GM10248 (cell line): ENCODE measurements at places on chromosomes 6 and 20.

DNA sequence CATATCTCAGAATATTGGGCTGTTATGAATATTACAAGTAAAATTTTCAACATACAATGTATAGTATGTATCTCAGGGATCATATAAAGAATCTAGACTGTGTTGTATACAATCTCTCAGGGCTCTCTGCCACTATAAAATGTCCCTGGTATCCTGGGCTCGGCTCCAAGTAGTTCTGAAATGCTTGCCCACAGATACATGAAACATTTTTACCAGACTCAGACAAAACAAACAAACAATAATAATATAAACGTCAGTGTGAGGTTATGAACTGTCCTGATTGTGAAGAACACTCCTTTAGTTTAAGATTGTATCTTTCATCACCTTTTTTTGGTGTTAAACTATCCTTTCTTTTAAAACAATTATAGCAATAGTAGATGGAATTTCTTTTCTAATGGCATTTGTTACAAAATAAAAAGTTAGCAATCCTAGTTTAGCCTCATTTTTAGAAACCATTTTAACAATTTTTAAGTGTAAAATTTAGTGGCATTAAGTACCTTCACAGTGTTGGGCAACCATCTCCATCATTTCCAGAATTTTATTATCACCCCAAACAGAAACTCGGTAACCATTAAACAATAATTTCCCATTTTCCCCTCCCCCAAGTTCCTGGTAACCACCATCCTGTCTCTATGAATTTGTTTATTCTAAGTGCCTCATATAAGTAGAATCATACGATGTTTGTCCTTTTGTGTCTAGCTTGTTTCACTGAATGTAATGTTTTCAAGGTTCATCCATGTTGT is 17.4 kb upstream of the LY86 start:
- no peak for DNase-seq

DNA sequence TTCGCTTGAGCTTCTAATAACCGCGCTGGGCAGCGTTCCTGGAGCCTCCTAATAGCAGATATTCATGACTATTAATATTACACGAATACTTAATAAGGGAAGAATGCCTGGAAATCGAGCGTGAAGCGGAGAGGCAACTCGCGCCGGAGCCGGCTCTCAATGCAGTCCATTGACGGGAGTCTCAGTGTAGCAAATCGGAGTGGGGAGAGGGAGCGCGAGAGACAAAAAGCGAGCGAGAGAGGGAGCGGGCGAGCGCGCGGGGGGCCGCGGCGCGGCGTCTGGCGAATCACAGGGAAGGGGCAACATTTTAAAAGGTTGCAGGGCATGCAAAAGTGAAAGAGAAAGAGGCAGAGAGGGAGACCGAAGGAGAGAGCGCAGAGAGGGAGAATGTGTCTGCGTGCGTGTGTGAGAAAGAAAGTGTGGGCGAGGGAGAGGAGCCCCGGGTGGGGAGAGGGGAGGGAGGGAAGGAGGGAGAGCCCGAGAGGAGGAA is 2.9 kb downstream of the TFAP2A start:
- peak; percentile 69 for DNase-seq

DNA sequence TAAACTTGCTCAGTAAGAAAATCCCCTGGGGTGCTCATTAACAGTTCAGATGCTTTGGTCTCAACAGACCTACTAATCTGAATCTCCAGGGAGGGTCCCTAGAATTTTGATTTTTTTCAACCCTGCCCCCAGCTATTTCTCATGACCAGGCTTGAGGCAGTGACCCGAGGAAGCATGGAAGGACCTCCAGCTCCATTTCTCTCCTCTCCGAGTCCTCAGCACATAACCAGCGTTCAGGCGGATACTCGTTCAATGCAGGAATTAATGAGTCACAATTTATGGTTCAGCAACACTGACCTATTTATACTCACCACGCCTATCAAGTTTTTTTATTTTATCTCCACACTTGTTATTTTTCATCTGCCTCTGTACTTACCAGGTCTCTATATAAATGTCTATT is 369.2 kb upstream of the CDH4 start:
- no peak for DNase-seq

- DNase-seq: no peak
These were observed 250.1 kb downstream of the KHDRBS2 start for GRCh38 chr6:62035952-62036351.

- DNase-seq: no peak
These were observed 20.0 kb upstream of the CDYL start for GRCh38 chr6:4756247-4756646.

- DNase-seq: no peak
These were observed 74.4 kb downstream of the HDGFL1 start for GRCh38 chr6:22643780-22644179.

DNA sequence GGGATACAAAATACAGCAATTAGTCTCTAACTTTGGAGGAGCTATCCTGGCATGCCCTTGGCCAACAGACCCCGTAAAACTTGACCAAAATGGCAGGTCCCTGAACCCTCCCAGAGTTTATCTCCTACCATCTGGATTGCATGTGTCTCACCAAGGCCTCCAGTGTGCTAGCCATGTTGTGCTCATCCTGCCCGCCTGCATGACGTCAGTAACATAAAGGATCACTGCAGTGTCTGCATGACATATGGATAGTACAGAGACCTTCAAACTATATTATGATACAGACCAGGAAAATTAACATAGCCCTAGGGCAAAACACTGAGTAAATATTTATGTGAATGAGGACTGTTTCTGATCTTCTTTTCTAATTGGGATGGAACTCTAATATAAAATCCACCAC is 25.3 kb downstream of the CPXM1 start:
- no peak for DNase-seq

GRCh38 chr20:63688228-63689045 is 8.0 kb upstream of the TNFRSF6B start:
- no peak for DNase-seq

DNA sequence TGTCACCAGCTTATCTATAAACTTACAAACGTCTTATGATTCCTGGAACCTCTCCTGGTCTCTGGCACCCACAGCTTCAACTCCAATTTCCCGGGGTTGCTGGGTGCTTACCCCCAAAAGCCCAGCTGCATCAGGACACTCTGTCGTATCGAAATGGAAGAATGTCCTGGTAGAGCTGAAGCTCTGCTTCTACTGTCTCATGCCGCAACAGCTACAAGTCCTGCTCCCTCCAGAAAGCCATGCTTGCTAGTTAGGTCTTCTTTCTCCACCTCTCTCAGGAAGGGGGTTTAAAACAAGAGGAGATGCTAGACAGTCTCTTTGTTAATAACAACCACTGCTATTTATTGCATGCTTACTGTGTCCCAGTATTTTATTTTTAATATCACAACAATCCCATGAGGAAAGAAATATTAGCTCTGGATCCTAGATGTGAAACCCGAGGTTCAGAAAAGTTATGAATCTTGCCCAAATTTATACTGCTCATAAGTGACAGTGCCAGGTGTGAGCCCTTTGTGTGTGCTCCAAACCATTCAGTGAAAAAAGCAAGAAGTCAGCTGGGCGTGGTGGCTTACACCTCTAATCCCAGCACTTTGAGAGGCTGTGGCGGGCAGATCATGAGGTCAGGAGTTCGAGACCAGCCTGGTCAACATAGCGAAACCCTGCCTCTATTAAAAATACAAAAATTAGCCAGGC is 82.3 kb upstream of the GCM1 start:
- DNase-seq: no peak

- DNase-seq: no peak
These were observed 174.4 kb downstream of the SYNE1 start for GRCh38 chr6:152462716-152463115.

DNA sequence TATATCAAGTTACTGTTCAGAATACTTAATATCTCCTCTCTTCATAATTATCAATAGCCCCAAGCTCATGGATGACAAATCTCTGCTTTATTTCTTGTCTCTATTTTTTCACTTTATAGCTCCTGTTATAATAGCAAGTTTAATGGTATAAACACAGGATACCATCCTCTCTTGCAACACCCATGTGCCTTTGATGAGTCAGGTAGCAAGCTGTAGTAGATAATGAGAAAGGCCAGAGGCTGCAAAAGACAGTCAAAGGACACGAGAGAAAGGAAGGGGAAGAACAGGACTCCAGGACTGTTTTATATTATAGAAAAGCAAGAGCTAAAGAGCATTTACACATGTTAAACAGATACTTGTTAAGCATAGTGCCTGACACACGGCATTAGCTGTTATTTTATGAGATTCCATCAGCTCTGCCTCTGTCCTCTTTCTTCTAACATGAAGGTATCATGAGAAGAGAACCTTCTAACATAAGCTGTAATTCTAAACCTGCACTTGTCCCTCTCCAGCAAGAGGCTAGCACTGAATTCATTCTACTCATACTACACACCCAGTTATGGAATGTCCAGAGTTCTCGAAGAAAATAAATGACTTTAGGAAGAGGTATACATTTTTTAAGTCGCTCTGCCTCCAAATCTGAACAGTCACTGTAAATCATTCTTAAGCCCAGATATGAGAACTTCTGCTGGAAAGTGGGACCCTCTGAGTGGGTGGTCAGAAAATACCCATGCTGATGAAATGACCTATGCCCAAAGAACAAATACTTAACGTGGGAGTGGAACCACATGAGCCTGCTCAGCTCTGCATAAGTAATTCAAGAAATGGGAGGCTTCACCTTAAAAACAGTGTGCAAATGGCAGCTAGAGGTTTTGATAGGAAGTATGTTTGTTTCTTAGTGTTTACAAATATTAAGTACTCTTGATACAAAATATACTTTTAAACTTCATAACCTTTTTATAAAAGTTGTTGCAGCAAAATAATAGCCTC is 45.0 kb downstream of the NT5E start:
- DNase-seq: no peak

GRCh38 chr6:7958464-7958863 is 47.9 kb upstream of the TXNDC5 start:
- DNase-seq: no peak

DNA sequence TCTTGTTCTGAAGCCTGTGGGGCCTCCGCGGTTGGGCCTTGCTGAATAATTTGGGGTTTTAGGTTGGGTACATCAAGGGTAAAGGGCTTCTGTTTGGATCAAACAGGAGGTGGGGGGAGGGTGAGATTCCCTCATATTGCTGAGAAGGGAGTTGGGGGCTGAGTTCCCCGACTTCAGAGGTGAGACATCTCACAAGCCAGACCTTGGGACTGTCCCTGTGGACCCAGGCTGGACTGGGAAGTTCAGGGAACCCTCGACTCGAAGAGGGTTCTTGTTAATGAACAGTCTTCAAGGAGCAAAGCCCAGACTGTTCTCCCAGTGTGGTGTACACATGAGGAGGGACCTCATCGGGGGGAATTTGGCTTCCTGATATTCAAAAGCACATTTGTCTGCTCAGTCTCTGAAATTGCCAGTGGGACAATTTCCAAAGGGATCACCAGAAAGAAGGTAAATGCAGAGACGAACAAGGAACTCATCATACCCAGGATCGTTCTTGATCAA is 118.5 kb downstream of the SYCP2 start:
- DNase-seq: no peak

DNA sequence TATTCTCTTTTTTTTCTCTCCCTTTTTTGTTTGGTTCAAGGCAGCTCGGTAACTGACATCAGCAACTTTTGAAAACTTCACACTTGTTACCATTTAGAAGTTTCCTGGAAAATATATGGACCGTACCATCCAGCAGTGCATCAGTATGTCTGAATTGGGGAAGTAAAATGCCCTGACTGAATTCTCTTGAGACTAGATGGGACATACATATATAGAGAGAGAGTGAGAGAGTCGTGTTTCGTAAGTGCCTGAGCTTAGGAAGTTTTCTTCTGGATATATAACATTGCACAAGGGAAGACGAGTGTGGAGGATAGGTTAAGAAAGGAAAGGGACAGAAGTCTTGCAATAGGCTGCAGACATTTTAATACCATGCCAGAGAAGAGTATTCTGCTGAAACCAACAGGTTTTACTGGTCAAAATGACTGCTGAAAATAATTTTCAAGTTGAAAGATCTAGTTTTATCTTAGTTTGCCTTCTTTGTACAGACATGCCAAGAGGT is 10.6 kb downstream of the HEY2 start:
- DNase-seq: no peak

GRCh38 chr6:137417396-137417795 is 76.8 kb downstream of the OLIG3 start:
- no peak for DNase-seq

DNA sequence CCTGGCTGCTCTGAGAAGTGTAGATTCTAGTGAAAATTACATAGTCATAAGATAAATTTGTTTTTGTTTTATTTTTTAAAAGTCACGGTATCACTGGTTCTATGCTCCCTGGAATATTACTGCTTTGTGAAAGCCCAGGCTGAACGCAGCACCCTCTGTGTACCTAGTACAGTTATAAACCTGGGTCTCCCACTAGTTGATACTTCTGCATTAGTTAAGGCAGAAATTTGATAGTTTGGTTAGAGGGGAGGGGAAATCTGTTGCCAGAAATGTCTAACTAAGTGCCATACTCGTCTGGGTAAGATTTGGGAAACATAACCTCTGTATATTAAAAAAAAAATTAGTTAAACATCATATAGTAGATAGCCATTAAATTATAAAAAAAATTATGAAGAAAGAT is 110.6 kb upstream of the TRAF3IP2 start:
- no peak for DNase-seq

GRCh38 chr6:56850626-56851025 is 104.3 kb upstream of the BEND6 start:
- DNase-seq: no peak

GRCh38 chr20:8330785-8331695 is 199.0 kb downstream of the PLCB1 start:
- DNase-seq: no peak

GRCh38 chr6:152118678-152119077 is 311.2 kb downstream of the ESR1 start:
- DNase-seq: no peak

- DNase-seq: no peak
These were observed 15.9 kb downstream of the DDO start for GRCh38 chr6:110399219-110400071.

GRCh38 chr20:47733892-47734291 is 51.4 kb downstream of the SULF2 start:
- no peak for DNase-seq

DNA sequence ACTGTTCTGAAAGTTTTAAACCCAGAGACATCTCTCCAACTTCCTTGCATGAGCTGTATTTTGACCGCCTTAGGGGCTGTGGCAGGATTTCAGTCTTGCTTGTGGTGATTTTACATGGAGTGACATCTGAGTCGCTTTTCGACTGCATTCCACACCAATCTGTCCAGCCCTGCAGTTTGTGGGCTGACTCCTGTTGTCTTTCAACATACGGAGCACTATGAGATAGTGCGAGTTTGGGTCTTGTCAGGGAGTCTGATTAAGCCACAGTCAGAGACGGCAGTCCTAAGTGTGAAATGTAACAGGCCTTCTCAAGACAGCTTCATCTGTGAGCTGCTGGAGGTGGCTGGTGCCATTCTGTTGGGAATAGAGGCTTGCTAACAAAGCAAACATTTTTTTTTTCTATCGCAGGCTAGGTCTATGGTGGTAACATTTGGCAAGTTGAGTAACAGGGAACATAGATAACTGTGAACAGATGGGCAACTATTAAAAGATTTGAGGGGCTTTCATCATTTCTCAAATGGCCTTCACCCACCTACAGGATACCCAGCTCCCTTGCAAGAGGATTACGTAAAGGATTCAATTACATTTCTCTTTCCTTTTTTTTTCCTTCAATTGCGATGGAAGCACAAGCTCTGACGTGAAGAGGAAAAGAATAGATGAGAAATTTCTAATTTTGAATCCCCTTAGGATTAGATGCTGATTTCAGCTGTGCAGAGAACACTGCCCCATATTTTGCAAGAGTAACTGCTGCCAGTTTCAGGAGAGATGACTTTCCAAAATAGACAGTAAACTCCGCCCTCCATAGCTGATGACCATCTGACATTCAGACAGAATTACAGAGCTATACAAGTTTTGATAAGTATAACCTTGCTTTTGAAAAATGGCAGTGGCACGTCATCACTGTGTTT is 25.1 kb downstream of the CAP2 start:
- DNase-seq: no peak
